Activated T-helper 1 cell treated with anti-CD3 and anti-CD28 coated beads, Interleukin-12 subunit alpha, Interleukin-12 subunit beta, Interleukin-2, Interleukin-4 antibody, amounts not matched to agents 30 ng/mL and 10 ng/mL and 1 ng/mL, durations not matched to agents 14 hours and 24 hours and 36 hours (primary cell): ENCODE measurements at places on chromosomes 1 and 21. TPM values are rescaled to one million over a fixed set of nuclear protein-coding genes. Genes with fewer than 3 reads are reported as not detected.

LORICRIN gene
- not detected in 2 replicates for total RNA-seq

RSPH1 gene
- total RNA-seq: not detected in 2 replicates

SLC6A17 gene
- 0.05 and 0.23 TPM in 2 replicates for total RNA-seq

TIE1 gene
- 0.36 and 0.64 TPM in 2 replicates for total RNA-seq

ZNF695 gene
- total RNA-seq: 0.27 and 0.57 TPM in 2 replicates

PCP4 gene
- total RNA-seq: not detected in 2 replicates

KCNK1 gene
- total RNA-seq: 1.8 and 2.1 TPM in 2 replicates

DNA sequence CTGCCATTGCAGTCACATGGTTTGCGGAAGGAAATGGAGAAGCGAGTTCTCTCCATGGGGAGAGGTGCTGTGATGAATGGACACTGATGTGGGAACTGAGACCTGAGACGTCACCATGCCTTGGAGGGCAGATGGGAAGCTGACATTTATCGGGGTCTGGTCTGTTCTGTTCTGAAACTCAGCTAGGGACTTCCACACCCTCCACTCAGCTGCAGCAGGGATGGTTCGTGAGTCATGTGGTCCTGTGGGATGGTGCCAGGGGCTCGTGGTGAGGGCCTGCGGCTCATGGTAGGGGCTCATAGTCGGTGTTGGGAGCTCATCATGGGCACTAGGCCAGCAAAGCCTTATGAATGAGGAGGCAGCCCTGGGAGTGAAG, 6.1 kb downstream of the GPR137B start:
- DNase-seq: no peak

DNA sequence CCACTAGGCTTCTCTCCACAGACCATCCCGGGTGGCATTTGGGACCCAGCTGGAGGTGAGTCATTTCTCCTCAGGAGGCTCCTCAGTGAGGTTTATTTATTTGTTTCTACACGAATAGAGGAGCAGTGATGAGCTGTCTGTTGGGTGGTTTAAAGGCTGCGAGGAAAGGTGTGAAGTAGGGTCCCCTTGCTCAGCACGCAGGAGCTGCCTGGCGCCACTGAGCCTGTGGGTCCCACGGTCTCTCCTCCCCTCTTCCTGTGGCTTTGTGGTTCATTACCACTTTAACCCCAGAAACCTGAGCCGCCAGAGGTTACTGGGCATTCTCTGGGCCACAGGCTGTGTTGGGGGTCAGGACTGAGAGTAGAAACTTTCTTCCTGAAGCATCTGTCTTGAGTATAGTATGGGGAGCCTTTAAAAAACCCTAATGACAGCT, 39.9 kb downstream of the IL6R start:
- DNase-seq: peak; percentile 33

GRCh38 chr1:151284013-151284577, 2.0 kb downstream of the ZNF687 start:
- no peak for DNase-seq

- DNase-seq: no peak
Measured at GRCh38 chr21:25912402-25912746, 177.6 kb downstream of the GABPA start.

DNA sequence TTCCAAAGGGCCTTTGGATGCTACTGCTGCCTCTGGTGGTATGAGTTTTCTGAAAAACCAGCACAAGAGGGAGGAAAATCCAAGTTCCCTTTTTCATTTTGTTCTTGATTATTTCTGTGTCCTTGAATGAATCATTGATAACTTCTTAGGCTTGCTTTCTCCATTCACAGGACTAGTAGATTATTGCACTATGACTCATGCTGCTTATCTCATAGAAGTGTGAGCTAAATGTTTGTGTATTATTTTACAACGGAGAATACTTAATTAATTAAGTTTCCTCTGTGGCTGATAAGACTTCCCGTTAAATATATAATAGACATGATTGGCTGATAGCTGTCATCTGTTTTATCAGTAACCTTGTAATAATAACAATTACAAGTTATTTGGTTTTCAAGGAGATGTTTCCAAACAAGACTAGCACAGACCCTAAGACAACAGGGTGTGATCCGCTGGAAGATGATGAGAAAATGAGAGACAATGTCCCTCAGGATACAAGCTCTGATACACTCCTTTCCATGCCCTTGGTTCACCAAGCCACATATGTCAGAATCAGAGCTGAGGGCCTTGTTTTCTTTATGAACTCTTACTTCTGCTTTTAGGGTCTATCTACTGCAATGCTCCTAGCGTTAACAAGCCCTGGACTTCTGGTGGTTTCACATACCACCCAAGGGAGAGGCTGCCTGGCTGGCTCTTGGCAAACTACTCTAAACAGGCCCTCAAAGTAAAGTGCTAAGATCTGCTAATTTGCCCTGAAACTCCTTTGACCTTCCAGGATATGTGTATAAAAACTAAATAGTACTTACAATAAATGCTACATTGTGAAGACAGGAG, 1078.3 kb downstream of the TTLL7 start:
- no peak for DNase-seq

DNA sequence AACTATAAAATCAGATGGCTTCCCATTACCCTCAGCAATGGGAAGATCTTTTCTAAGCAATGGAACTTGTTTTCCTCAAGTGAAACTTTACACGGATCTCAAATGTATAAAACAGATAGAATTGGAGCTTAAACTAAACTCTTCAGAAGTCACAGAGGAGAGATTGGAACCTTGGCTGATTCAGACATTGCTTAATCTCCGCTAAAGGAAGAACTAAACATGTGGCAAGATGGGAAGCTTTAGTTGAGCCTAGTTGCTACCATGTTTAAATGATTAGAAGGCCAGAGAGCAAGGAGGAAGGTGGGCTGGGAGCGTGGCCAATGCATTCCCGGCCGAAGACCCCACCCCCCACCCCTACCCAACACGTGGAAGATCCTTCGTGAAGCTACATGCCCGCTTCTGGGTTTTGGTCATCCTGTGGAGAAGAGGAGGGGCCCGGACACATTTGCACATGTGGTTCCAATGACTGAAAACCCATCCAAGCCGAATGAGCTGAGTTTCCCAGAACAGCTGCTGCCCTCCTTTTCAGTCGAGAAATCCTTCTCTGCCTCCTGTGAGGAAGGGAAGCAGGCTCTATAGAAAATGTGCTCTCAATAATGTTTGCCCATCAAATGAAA, 164.3 kb downstream of the MIS18A start:
- DNase-seq: no peak

- no peak for DNase-seq
Measured at GRCh38 chr1:24555591-24556413, at the start of gene NCMAP. Gene NCMAP, plus strand, starts transcription at chr1:24556087. Its CDS starts 39,344 bp downstream, at chr1:24595431.

GRCh38 chr1:53196017-53196484, 573 bp upstream of the CPT2 start:
- no peak for DNase-seq

DNA sequence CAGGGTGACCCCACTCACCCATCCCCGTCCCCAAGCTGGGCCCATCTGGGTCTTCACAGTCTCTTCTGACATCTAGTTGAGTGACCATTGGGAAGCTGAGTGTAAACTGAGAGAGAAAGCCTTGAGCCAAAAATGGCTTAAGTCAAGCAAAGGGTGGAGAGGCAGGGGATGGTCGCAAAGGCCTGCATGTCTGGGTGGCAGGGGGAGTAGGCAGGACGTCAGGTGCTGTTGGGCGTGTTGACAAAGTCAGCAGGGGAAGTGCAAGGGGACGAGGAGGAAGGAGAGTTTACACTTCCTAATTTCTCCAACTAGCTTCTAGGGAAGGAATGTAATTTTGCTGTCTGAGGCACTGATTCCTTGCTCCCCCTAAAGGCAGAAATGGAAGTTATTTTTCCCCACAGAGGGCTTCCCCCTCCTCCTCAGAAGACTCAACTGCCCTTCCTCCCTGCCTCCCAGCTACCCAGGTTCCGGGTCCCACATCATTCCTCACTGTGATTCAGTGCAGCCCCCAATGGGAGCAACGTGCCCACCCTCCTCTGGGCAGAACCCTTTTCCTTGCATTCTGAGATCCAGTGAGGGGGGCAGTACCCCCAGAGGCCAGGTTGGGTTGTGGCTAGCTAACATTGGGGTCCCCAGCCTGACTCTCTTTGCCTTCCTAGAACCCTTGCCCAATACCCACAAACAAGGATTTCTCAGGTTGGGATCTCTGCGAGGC, 1.2 kb upstream of the ADORA1 start:
- DNase-seq: no peak

- DNase-seq: no peak
Measured at GRCh38 chr1:115404911-115405310, 66.9 kb upstream of the NGF start.
